ENCODE measurements at places on chromosomes 2 and 18. TPM values are rescaled to one million over a fixed set of nuclear protein-coding genes. Genes with fewer than 3 reads are reported as not detected.

TTN gene
- total RNA-seq = 8.3 TPM

POU3F3 gene
- 0.24 TPM for total RNA-seq

DNA sequence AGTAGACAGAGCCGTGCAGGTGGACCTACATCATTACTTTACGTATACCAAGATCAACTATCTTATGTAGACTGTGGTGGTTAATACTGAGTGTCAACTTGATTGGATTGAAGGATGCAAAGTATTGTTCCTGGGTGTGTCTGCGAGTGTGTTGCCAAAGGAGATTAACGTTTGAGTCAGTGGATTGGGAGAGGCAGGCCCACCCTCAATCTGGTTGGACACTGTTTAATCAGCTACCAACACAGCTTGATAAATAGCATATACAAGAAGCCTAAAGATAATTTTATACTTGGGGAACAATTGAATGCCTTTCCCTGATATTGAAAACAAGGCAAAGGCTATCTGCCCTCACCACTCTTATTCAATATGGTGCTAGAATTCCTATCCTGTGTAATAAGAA is 604.2 kb upstream of the ZEB2 start:
- no peak overlapping the region for H3K27ac ChIP-seq
- no peaks in the 10 kb centered on the region for H3K27me3 ChIP-seq
- no peak overlapping the region for H3K4me3 ChIP-seq
- H3K36me3 ChIP-seq = no peaks in the 10 kb centered on the region
- DNase-seq = no peak

DNA sequence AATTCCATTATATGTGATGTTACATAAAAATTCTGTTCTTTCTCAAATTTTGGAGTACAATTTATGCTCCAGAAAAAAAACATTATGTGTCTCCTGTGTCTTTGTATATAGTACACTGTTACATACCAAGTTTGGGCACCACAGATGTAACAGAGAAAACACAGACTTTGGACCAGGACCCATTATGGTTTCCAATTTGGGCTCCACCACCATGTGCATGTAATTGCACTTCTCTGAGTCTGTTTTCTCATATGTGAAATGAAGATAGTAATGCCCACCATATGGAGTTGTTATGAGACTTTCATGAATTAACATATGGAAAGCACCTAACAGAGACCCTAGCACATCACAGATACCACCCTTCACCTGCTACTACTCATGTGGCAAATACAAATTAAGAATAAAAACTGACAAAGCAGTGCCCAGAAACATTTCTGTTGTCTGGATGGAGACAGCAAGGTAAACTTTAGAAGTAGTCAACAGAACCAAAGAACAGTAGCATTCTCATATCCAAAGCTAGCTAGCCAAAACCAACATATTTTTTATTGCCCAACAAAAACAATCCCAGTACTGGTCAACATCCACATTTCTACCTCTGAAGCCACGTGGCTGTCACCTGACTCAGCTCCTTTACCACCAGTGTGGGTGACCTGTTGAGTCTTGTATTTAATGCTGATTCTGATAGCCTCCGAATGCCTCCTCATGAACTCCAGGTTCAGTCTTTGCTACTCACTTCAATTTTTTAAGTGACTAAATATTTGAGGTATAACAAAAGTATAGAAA is 42.9 kb downstream of the ANTXR1 start:
- H3K27ac ChIP-seq = no peak overlapping the region
- no peak for DNase-seq
- H3K4me1 ChIP-seq = no peaks in the 10 kb centered on the region
- no peak overlapping the region for H3K4me3 ChIP-seq
- no peaks in the 10 kb centered on the region for H3K36me3 ChIP-seq

DNA sequence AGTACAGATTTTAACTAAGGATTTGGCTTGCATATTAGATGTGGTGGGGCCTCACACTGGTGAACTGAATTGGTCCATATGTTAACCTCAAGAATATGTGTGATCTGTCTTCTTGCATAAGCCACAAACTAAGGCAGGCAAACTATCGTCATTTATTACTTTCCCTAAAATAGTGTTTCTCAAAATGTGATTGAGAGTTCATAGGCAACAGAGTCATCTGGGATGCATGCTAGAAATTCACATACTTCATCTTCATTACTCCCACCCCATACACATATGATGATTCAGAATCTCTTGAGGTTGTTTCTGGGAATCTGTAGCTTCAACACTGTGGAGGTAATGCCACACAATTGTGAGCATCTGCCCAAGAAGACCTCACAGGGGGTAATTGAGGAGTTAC is 822.8 kb upstream of the CDH2 start:
- DNase-seq = no peak
- no peak overlapping the region for H3K27ac ChIP-seq
- no peaks in the 10 kb centered on the region for H3K36me3 ChIP-seq
- no peaks in the 10 kb centered on the region for H3K27me3 ChIP-seq

GRCh38 chr2:152573168-152573567 is 144.1 kb downstream of the PRPF40A start:
- H3K27ac ChIP-seq = no peak overlapping the region
- DNase-seq = no peak
- peaks cover 7% of the 10 kb centered on the region for H3K4me1 ChIP-seq
- no peaks in the 10 kb centered on the region for H3K27me3 ChIP-seq
- H3K36me3 ChIP-seq = no peaks in the 10 kb centered on the region
- no peak overlapping the region for H3K4me3 ChIP-seq

GRCh38 chr2:121351521-121352318 is 66.7 kb upstream of the TFCP2L1 start:
- H3K4me1 ChIP-seq = no peaks in the 10 kb centered on the region
- no peak for DNase-seq
- no peak overlapping the region for H3K27ac ChIP-seq
- no peak overlapping the region for H3K4me3 ChIP-seq

DNA sequence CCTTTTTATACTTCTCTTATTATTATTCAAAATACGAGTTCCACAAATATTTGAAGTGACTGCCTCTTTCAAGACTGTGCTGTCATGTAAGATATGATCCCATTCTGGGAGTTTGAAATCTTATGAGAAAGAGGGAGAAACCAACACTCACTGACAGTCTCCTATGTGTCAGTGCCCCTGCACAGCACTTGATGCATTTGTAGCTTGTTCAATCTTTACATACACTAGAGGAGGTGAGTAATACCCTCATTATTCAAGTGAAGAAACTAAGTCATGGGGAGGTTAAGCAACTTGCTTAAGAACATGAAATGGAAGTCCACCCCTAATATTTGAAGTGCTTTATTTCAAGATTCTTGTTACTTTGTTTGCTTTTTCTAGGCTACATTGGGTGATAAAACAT is 459.5 kb upstream of the FANCL start:
- H3K27me3 ChIP-seq = no peaks in the 10 kb centered on the region
- H3K4me1 ChIP-seq = no peaks in the 10 kb centered on the region
- DNase-seq = no peak

DNA sequence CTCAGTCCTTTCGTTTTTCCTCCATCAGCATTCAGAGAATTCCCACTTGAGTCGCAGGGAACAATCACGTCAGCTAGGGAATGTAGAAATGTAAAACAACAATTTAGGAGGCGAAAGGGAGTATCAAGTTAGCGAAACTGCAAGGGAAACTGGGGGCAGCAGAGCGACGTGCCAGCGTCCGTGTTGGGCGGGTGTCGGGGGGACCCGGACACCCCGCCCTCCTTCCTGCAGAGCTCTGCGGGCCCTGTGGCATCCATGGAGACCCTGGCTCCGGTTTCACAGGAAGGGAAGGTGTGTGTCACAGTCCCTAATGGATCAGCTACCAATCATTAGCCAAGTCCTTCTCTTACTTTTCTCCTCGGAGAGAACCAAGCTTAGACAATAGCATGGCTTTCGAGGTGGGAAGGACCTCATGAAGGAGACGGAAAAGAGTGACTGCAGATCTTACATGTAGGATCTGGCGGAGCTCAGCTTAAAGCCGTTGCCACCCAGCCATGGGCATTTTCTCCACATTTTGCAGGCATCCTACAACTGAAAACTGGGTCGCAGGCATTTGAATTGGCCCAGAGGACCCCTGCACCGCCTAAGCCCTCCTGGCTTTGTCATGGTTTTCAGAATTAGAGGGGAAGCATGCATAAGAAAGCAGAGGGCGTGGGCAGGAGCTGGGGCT is 33.7 kb downstream of the SOX11 start:
- H3K27ac ChIP-seq = peak overlapping the region; percentile 99
- peak; percentile 97 for DNase-seq
- peak overlapping the region; percentile 42 for H3K4me3 ChIP-seq
- no peaks in the 10 kb centered on the region for H3K27me3 ChIP-seq

DNA sequence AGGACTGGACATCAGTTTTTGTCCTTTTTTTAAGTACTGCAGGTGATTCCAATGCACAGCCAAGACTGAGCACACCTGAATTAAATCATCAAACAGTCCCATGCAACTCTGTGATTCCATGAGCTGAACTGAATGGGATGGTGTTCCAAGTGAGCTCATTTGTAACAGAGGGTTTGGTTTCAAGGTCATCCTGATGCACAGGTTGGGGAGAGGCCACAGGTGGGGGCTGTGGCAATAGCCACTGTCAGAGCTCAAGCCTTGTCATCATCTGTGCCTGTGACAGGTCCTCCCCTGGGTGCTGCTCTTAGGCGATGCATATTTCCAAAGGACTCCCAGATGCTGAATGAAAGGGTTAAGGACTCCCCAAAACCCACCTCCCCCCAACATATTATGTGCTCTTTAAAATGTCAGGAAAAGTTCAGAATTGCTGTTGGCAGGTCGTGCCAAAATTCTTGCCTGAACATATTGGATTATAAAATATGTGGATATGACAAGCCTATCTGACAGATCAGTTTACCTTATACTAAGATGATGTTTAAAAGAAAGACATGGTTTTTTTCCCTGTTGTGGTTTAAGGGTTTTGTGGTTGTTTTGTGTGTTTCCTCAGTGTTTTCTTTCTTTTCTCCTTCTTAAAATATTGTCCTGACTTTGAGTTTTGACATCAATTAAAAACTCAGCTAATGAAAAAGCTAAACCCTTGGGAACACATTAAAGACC is 263.5 kb upstream of the SIX2 start:
- H3K4me3 ChIP-seq = no peak overlapping the region
- H3K27ac ChIP-seq = no peak overlapping the region
- DNase-seq = no peak
- no peaks in the 10 kb centered on the region for H3K27me3 ChIP-seq
